ENCODE measurements at places on chromosomes 7 and 10.

DNA sequence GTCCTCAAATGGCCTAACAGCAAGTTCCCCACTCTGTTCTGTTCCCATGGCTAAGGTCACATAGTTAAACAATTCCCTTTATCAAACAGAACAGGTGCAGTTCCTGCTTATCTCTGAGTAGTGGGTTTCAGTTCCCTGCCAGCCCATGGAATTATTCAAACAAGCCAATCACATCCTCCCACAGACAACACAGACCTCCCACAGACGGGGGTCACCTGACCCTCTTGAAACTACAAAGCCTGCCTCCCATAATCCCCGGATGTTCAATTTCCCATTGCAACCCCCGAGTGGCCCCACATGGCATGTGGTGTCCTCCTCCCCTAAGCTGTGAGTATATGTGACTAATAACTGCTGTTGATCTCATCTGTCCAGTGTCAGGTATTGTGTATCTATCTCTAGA is 64.1 kb downstream of the TMEM168 start:
- DNase-seq: no peak

GRCh38 chr7:79923953-79924352 is 210.7 kb upstream of the GNAI1 start:
- no peak for DNase-seq

- no peak for DNase-seq
These were observed 1112.7 kb downstream of the TYW1 start for GRCh38 chr7:68109299-68109698.

DNA sequence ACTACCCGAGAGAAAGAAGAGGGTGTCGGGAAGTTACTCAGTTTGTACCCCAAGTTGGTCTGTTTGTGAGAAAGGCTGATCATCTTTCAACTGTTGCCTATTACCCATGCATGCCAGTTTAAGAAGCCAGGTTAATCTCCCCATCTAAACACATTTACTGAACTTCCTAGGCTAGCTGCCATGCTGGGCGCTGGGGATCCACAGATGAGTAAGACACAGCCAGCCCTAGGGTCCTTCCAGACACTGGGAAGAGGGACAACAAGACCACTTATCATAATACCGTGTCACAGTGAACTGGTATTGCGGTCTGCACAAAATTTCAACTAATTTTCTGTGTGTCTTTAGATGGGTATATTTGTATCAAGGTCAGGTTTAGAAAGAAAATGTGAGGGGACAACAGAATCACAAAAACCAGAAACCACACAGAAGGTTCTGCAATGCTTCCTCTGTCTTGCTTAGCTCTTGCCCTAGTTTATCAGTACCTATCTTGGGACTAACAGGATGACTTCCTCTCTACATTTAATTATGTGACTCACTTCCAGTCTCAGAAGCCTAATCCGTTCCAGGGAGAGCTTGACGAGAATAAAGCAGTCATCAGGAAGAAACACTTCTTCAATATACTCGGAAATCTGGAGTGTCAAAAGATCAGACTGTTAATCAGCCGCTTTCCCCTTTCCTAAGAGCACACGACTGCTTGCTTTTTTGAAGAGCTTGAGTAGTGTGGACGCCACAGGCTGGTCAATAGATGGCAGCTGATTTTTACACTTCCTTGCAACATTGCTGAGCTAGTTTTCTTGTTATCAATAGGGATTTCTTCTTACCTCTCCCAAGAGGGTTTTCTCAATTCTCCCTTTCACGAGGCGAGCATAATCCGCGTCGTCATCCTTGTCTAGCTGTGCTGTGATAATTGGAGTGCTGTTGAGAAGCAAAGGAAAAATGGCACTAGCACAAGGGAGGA is 45.7 kb downstream of the POLR3A start:
- DNase-seq: no peak

DNA sequence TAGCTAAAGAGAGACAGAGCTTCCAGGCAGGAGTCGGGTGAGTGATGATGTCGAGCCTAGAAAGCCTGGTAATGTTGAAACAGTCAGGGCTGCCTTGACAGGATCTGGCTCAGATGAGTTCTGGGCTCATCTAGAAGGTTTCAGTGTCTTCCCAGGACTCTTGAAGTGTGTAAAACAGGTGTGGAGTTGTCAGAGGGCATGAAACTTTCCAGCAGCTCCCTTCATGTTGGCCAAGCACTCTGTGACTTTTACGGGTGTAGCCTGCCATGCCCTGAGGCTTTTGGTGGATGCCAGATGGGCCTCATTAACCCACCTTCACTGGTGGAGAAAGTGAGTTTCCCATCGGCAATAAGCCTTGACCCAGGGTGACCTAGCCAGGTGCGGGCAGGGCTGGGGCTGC is 66.4 kb upstream of the PDCD4 start:
- DNase-seq: no peak

- DNase-seq: no peak
These were observed 21.9 kb downstream of the WIPI2 start for GRCh38 chr7:5211730-5212482.

DNA sequence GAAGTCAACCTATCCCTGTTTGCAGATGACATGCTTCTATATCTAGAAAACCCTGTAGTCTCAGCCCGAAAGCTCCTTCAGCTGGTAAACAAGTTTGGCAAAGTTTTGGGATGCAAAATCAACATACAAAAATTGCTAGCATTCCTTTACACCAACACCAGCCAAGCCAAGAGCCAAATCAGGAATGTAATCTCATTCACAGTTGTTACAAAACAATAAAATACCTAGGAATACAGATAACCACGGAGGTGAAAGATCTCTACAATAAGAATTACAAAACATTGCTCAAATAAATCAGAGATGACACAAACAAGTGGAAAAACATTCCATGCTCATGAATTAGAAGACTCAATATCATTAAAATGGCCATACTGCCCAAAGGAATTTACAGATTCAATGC is 50.4 kb upstream of the ZNF365 start:
- DNase-seq: no peak

- no peak for DNase-seq
These were observed 375 bp upstream of the GATAD1 start for GRCh38 chr7:92446869-92447344.

DNA sequence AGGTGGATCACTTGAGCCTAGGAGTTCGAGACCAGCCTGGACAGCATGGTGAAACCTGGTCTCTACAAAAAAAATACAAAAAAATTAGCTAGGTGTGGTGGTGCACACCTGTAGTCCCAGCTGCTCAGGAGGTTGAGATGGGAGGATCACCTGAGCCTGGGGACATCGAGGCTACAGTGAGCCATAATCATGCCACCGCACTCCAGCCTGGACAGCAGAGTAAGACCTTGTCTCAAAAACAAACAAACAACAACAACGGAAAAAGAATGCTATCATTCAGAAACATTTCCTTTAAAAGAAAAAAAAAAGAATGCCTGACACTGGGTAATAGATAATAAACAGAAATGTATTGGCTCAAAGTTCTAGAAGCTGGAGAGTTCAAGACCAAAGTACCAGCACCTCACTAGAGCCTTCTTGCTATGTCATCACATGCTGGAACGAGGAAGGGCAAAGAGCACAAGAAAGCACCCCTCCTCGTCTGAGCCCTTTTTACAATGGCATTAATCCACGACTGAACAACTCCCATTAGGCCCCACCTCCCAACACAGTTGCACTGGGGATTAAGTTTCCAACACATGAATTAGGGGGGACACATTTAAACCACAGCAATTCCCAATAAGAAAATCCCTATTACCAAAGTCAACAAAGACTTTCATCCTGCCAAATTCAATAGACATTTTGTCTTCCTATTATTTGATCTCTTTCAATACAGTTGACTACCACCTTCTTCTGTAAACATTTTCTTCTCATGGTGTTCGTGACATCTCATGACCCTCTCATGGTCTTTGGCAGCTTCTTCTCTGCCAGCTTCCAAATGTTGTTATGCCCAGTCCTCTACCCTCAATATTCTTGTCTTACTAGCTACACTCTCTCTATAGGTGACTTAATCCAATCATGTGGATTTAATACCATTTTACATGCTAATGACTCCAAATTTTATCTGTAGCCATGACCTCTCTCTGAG is 20.0 kb downstream of the AKR1D1 start:
- no peak for DNase-seq

DNA sequence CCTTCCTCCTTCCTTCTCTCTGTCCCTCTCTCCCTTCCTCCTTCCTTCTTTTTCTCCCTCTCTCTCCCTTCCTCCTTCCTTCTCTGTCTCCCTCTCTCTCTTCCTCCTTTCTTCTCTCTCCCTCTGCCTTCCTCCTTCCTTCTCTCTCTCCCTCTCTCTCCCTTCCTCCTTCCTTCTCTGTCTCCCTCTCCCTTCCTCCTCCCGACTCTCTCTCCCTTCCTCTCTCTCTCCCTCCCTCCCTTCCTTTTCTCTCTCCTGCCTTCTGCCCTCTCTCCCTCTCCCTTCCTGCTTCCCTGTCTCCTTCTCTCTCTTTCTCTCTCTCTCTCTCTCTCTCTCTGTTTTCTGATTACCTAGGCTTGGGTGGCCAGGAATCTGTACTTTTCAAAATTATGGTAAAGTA is 16.6 kb upstream of the GFRA1 start:
- DNase-seq: no peak

DNA sequence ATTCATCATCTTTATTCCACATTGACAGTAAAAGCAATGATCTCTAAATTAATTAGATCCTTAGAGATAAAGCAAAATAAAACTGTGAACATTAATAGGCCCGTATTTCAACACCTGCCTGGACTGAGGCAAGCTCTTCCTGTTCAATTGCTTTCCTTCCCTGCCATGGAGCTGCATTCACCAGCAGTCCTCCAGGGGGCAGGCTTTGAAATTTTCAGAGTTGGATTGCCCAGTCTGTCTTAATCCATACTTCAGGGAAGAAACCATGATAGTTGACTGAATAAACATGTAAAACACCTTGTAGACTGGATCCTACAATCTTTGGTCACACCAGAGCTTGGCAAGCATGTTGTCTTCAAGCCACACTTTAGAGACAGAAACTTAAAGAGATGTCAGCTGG is 936.6 kb downstream of the NRG3 start:
- no peak for DNase-seq

GRCh38 chr10:62610649-62611229 is 193.8 kb upstream of the ADO start:
- no peak for DNase-seq

GRCh38 chr7:36278620-36279172 is 111.0 kb upstream of the ANLN start:
- DNase-seq: peak; percentile 72

- peak; percentile 65 for DNase-seq
These were observed 184.7 kb downstream of the DOCK4 start for GRCh38 chr7:112021379-112022044.

- DNase-seq: peak; percentile 93
These were observed 295.5 kb downstream of the AHR start for GRCh38 chr7:17593819-17594419.

GRCh38 chr7:138247568-138248333 is 171.5 kb downstream of the AKR1D1 start:
- no peak for DNase-seq

Measured in skin of body (tissue), 3 donors.